ENCODE measurements at places on chromosomes 11 and 22.
A peak's percentile ranks its signal among the peaks of the same experiment; 100 is the strongest.

GRCh38 chr11:128018692-128019091, 568.7 kb downstream of the ETS1 start:
- no peak for DNase-seq

DNA sequence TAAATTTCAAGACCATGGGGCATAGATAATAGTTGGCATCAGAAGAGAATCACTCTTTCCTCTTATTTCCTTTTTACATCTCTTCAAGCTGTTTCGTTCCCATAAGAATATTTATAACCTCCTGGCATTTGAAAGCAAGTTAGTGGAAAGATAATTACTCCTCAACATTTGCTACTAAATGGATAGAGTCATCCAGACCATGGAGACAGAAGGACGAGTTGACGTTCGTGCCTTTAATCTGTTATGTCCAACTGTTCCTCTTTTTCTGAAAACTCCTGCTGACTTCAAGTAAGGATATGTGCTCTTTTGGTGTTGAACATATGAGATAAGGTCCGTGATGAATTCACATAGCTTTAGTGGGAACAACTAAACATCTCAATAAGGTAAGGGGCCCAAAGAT, 414.2 kb downstream of the LRRC4C start:
- DNase-seq: no peak

DNA sequence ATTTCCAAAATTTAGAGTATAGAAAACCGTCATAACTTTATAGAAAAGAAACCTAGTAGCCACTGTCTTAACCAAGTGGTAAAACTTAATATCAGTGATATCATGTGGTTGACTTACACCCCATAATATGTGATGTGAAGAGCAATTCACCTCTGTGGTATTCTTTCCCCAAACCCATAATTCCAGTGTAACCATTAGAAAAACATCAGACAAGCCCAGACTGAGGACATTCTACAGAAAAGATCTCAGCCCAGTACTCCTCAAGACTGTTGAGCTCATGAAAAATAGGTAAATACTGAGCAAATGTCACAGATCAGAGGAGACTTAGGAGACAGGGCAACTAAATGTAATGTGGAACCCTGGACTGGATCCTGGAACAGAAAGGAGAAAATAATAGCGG, 134.6 kb downstream of the PGR start:
- no peak for DNase-seq

- DNase-seq: no peak
These were observed 12.9 kb downstream of the MICAL2 start for GRCh38 chr11:12123273-12123672.

- DNase-seq: no peak
These were observed 376.5 kb downstream of the NXPE2 start for GRCh38 chr11:115054570-115055538.

GRCh38 chr11:80129396-80129795, 688.6 kb upstream of the TENM4 start:
- no peak for DNase-seq

DNA sequence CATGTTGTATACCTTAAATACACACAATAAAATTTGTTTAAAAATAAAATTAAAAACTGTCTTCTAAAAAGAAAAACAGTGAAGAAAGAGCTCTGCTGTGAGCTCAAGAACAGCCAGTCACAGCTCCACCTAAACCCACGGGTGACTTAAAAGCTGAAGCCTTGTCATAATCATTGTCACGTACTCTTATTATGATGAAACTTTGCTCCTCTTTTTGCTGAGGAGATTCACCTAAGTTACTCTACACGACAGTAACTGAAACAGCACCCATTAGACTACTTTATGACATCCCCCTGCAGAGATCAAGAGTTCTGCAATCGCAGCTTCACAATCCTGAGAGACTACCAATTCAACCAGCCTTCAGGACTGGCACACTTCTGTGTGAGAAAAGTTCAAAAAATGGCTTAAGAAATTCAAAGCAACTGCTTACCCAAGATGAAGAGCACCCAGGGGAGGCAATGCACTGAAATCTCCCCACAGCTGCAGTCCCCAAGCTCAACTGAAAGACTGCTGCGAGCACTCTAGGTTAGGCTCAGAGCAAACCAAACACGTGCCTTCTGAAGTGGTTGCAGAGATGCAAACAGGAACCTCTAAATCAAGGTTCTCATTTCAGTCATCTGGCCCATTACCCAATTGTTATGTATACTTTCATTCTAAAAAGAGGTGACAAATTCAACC, at the start of gene JAML:
JAML (minus strand) TSS at position 501 of the 678 bp plus-strand sequence. CDS start 10,145 bp downstream, outside the sequence.
- no peak for DNase-seq

DNA sequence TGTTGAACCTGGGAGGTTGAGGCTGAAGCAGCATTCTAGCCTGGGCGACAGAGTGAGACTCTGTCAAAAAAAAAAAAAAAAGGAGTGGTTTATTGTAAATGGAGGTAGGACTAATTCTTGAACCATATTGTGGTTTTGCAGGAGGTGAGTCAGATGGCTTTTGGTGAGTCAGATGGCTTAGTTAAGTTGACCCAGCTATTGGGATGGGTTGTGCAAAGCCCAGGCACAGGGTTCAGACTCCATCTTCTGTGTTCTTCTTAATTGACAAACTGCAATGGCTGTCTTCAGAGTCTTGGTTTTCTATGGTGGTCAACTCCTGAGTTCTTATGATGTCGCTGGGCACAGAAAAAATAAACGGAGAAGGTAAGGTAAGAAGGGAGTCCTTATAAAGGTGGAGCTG, 182.7 kb downstream of the ADAMTS15 start:
- DNase-seq: peak; percentile 76

DNA sequence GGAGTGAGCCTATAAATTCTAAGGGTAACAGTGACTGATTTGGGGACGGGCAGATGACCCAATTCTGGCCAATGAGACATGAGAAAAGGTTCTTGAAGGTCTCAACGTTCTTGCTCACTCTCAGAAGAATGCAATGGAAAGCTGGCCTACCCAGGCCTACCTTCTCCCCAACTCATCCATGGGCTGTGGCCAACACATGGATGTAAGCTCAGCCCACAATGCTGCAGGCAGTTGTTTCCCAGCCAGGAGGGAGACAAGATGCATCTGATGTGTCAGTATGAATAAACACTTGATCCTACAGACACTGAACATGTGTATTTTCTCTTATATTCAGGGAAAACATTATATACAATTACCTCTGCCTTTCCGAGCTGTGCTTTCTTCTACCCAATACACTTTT, 24.4 kb downstream of the PI4KA start:
- DNase-seq: no peak

DNA sequence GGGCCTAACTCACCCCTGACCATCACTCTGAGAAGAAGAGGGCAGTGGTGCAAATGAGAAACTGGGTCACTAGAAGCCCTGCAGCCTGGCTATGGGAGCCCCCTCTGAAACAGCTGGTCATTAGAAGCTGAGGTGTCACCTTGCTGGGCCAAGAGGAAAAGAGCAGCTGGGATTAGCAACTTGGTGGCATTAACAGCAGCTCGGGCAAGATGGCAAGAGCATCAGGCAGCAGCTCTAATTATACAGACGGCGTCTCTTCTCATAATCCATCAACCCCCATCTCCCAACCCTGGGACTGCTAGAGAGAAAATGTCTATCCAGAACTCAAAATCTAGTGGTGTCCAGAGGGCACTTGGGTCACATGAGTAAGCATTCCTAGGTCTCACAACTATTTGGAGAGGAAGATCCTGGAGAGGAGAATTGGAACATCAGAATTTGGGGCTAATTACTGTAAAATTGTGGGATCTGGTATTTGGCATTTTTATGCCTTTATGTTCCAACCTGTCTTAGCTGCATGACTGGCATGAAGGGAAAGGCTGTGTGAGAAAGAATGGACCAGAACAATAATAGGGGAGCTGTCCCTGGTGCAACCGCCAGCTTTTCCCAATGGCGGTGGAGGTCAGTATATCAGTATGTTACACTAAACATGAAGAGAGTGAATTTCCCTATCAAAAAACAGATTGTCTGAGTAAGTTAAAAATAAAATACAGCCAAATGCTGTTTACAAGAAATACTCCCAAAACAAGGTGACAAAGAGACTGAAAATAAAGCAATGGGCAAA, 7.6 kb upstream of the LMO1 start:
- no peak for DNase-seq

DNA sequence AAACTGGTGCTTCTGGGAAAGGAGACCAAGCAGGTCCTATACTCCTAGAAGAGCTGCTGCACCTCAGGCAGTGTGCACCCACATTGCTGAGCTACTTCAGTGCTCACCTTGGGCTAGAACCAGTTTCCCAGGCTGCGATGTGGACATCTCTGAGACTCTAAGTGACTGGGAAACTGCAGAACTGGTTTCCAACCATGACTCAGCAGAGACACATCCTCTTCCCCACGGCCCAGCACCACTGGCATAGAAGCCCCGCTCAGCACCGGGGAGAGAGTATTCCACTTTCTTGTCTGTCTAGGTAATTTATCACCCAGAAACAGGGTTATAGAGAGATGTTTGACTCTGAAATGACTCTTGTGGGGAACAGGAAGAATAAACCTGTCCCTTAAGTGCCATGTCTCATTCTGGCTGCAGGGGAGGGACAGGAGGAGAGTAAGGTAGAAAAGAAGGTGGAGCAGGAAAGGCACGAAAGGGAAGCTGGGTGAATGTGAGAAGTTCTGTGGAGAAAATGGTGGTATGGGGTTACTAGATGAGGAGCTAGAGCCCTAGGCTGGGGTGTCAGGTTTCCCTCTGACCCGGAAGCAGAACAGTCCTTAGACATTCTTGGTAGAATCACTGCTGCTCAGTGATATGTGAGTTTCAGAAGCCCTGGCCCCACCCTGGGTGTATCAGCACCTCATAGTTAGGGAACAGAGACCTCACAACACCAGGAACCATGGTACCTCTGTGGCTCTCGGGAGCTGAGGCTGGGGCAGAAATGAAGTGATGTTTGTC, 340.4 kb upstream of the NCAM1 start:
- no peak for DNase-seq

- peak; percentile 80 for DNase-seq
These were observed 96.3 kb downstream of the SWAP70 start for GRCh38 chr11:9760193-9760575.

DNA sequence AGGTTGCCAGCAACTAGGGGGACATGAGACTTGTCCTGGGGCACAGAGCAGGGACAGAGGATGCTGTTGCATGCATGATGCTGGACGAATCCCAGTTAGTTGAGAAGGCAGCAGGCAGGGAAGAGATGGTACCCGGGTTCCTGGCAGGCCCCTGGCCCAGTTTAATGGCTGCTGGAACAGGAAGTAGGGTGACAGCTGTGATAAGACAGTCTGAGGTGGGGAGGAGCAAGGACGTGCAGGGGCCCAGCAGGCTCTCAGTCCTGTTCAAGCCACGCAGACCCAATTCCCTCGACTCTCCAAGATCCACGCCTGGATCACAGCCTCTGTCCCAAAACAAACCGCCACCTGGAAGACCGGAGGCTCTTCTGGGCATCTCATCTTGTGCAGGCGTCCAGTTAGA, 32.0 kb downstream of the LRRC10B start:
- no peak for DNase-seq

DNA sequence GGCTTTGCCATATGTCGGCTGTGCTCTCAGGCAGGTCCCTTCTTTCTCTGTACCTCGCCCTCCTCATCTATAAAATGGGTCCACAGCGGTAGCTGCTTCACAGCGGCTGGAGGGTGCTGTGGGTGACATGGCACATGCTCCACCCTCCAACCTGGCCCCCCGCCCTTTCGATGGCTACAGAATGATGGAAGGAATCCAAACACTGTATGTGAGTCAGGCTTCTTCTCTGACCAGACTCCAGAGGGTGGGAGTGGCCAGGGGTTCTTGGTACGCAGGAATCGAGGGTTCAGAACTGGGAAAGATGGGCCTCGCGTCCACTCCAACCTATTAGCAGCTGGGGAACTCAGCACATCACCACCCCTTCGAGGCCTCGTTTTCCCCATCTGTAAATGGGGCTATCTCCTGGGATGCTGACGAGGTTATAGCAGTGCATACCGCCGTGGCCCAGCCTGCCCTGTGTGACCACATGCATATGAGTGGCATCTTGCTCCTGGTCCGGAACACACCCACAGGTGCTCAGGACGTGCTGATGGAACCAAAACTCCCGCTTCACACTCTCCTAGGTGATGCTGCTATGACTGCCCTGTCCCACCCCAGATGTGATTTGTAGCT, 26.4 kb downstream of the MN1 start:
- peak; percentile 46 for DNase-seq

DNA sequence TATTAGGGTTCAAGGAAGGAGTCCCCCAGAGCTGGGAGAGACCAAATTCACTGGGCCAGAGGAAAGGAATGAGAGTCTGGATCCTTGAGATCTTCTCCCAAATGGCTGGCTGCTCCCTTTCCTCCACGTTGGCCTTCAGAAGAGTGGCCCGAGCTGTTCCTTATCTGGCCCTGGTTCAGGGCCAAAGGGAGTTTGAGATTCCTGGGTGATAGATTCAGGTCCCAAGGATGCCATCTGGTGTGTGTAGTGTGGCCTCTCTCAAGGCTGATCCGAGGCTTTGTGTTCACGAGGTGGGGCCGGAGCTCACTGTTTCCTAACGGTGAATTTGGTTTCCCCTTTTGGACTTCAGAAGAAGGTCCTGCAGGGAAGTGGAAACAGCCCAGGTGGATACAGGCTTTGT, 17.4 kb upstream of the ABCC8 start:
- no peak for DNase-seq

DNA sequence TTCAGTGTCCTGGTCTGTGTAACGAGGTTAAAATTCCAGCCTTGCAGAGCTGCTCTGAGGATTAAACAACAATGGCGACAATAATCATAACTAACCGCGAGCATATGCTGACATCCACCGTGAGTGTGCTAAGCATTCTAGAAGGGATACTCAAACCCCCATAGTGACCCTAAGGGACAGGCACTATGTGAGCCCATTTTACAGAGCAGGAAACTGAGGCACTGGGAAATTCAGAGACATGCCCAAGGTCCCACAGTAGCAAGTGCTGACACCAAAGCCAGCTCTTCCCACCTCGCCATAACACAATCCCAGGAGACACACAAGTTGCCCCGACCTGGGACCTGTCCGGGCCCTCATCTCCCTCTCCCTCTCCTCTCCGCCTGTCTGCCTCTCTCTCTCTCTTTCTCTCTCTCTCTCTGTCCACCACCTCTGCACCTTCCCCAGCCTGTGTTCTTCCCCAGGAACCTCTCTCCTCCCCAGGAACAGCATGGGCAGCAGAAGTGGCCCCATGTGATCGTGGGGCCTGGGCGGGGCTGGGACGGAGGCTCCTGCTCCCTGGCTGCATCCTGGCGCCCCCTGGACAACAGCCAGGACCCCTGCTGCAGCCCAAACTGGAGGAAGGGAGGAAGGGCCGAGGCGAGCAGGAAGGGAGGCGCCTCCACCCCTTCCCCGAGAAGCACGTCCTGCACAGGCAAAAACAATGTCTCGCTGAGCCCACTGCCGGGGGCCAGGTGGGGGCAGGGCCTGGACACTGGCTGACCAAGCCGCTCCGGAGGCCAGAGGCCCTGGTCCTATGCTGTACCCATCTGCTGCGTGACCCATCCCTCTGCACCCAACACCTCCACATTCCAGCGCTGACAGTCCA, 14.8 kb upstream of the MFNG start:
- no peak for DNase-seq

Measured in AG08396 (cell line).